Nephron progenitor cell (in vitro differentiated cells): ENCODE measurements at places on chromosomes 4 and X.

DNA sequence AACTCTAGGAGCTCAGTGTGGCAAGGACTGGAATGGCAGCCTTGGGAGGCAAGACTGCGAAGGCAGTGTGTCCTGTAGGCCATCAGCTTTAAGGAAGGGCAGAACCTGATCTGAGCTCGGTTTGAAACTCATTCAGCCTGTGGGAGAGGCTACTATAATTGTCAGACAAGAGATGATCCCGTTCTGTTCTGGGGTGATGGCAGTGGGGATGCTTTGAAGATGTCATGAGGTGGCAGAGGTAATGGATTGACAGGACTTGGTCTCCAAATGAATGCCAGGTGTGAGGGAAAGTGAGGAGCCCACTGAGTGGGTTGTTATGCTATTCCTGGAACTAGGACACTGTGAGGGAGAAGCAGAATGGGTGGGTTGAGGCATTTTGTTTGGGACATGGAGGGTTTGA is 144.9 kb downstream of the PJA1 start:
- DNase-seq, result no peak

DNA sequence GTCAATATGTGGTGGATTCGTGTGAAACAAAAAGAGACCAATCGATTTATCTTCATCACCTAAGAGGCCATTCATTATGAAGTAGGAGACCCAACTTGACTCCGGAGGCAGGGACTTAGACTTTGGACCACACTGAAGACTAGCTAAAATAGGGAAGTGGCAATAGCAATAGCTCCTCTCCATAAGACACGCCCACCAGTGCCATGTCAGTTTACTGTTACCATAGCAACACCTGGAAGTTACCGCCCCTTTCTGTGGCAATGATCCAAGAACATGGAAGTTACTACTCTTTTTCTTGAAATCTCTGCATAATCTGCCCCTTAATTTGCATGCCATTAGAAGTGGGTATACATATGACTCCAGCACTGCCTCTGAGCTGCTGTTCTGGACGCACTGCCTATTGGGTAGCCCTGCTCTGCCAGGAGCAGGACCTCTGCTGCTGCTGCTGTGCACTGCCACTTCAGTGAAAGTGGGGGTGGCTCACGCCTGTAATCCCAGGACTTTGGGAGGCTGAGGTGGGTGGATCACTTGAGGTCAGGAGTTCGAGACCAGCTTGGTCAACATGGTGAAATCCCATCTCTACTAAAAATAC is 163.2 kb downstream of the PRKX start:
- DNase-seq, result no peak

- no peak for DNase-seq
Observed at GRCh38 chrX:12610079-12610478, 181.1 kb upstream of the PRPS2 start.

- peak; percentile 4 for DNase-seq
Observed at GRCh38 chrX:13837290-13837745, 20.4 kb upstream of the GPM6B start.

DNA sequence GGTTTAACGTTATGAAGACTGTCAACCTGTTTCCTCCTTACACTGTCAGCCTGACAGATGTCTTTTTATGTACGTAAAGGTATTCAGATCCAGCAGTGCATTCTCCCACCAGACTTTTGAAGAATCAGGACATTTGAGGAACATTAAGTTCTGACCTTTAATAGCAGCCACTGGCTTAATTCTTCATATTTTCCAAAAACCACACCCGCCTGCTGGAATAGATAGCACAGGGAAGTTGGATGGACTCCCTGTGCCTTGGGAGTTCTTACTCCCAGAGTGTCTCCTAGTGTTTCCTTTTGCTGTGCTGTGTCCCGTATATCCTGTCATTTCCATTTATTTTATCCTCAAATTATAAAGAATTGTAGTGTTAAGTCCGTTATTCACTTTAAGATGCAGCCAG is 94.5 kb downstream of the AFF1 start:
- DNase-seq, result no peak

GRCh38 chrX:46582325-46582724 is 8.8 kb downstream of the CHST7 start:
- no peak for DNase-seq

GRCh38 chr4:186781032-186781917 is 57.6 kb upstream of the FAT1 start:
- DNase-seq, result no peak

DNA sequence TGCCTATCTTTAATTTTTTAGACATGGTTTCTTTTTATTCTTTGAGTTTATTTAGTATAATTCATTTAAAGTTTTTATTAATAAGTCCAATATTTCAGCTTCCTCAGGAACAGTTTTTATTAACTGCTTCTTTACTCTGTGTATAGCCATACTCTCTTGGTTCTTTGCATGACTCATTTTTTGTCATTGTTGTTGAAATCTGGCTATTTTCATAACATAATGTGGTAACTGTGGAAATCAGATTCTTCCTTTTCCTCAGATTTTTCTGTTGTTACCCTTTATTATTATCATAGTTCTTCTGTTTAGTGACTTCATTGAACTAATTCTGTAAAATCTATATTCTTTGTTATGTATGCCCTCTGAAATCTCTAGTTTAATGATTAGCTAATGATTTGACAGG is 124.9 kb upstream of the CYSLTR1 start:
- DNase-seq, result no peak

DNA sequence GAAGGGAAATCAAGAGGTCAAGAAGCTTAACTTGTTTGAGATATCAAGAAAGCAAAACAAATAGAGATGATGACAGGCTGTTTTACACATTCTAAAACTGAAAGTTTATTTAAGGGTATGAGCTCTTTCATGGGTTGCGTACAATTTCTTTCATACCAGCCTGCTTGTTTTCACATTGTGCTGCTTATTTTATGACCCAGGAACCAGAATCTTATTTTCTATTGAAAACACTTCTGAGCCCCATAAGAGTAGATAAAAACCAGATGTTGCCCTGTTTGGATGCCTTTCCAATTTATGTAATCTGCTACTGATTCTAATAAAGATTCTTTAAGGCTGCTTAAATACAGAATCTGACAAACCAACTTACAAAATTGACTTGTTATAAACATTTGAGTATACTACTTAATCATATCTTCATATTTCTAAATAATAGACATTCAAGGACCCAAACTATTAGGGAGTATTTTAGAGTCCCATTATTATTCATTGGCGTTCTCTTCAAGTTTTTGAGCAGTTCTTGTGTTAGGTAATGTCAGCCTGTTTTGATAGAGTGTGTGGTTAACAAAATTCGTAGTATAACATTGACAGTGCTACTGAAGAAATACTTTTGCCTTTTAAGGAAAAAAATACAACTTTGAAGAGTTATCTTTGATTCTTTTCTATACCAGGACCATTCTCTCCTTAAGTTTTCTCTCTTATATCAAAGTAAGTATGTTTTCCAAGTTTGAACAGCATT is 74.4 kb downstream of the PDLIM5 start:
- no peak for DNase-seq

DNA sequence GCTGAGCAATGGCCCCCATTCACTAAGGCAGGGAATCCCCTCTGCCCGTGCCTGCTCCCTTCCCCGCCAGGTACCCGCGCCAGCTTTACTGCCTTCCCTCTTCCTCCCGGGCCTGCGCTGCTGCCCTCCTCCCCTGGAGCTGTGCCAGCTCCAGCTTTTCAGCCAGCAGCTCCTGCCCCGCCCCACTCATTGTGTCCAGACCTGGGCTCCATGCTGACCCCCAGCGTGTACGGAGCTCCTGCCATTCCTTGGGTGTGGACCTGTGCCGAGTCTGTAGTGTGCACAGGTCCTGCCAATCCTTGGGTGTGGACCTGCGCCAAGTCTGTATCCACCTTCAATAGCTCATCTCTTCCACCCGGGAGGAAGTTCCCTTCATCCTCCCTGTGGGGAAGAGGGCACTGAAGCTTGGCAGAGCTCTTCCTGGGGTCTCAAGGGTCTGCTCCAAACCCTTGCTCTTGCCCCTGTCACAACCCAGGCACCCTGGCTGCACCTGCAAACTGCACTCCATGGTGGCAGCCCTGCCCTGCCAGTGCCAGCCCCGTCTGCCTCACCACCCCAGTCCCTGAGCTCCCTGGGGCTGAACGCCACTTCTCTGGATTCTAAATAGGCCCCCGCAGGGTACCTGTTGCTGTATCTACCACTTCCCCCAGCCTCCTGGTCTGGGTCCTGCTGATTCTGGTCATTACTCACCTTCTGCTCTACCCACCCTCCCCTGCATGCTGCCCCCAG is 63.9 kb downstream of the TRMT44 start:
- DNase-seq, result no peak

GRCh38 chr4:41176340-41176739 is 38.0 kb downstream of the APBB2 start:
- DNase-seq, result no peak

- no peak for DNase-seq
Observed at GRCh38 chrX:66126662-66127061, 37.4 kb upstream of the HEPH start.

DNA sequence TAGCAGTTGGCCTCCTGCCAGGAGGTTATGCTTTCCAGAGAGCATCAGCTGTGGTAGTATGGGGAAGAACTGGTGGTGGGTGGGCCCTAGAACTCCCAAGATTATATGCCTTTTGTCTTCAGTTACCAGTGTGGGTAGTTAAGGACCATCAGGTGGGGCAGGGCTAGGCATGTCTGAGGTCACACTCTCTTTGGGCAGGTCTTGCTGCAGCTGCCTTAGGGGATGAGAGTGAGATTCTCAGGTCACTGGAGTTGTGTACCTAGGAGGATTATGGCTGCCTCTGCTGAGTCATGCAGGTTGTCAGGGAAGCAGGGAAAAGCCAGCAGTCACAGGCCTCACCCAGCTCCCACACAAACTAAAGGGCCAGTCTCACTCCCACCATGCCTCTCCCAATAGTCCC is 172.9 kb upstream of the GYPA start:
- DNase-seq, result no peak

DNA sequence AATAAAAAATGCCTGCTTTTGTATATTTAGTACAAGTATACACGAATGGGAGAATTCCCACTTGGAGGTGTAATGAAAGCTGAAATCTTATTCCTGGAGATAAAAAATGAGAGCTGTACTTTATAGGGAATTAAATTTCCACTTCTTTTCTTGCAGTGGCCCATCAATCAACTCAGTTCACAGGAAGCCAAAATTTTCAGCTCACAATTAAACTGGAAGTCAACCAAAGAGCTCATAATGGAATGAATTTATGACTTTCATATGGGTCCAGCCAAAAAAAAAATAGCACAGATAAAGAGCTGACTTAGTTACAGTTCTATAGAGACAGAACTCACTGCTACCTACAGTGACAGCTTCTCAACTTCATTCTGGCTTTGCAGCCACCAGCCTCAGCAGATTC is 115.2 kb upstream of the TBC1D9 start:
- DNase-seq, result no peak

DNA sequence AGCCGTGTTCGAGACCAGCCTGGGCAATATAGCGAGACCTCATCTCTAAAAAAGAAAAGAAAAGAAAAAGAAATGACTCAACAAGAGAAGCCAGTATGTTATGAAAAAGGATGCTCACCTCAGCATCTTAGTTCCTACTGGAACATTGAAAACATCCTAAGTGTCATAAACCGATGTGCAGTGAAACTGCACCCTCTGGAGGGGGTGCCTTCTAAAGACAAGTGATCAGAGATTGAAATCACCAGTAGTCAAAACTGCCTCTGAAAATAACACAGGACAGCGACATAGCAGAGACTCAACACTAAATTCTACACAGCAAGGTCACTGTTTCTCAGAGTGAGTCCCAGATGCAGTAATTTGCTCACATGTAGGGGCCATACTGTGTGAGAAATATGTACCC is 28.0 kb upstream of the ATP6AP2 start:
- no peak for DNase-seq

- no peak for DNase-seq
Observed at GRCh38 chr4:141739636-141740035, 103.3 kb downstream of the IL15 start.

GRCh38 chr4:140876615-140877364 is 120.6 kb upstream of the TBC1D9 start:
- DNase-seq, result no peak

- no peak for DNase-seq
Observed at GRCh38 chrX:49199315-49199595, 738 bp downstream of the SYP start.

DNA sequence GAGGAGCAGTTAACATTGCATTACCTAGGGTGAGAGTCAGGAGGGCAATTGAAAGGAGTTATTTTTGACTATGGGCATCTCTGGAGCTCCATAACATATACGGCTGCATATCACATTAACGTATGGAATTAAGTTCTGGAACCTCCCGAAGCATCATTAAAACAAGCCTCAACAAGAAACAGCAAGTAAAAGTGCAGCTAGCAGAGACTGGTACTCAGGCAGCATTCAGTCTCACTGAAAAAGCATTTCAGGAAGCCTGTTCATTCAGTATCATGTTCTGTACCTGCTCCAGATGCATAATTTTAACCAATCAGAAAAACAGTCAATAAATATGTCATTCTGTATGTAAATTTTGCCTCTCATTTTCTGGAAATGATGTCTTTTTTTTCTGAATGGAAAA is 299.6 kb downstream of the EPHA5 start:
- no peak for DNase-seq

DNA sequence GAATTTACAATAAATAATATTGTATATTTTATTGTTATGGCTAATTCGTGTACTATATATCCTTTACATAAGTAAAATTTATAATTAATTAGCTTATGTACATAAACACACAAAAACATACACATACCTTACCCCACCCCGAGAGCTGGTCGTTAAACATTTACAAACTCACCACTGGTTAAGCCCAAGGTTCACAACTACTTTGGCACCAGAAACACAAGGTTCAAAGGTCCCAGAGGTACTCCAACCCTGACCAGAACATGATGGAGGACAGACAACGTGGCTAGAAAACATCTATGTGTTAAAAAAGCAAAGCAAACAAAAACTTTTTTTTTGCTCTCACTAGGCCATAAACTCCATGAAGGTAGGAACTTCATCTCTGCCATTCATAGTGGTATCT is 37.7 kb downstream of the SLC25A5 start:
- DNase-seq, result no peak

DNA sequence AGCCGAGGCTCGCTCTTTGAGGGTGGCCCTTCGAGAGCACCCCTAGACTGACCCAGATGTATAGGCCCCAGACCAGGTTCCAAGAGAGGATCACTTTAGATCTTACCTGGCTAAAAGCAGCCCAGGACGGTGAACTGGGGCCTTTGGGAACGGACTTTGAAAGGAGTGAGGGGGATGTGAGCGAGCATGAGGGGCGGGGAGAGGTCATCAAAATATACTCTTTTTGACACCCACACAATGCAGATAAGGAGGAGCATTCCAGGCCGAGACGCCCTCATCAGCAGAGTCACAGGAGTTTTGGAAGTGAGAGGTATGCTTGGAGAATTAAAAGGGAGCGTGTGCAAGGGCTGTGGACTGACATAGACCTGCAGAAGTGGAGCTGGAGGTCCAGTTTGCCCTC is 528 bp downstream of the NSDHL start:
- no peak for DNase-seq
